Natural killer cell (primary cell): ENCODE measurements at places on chromosomes 5 and 9.
A peak's percentile ranks its signal among the peaks of the same experiment; 100 is the strongest.

DNA sequence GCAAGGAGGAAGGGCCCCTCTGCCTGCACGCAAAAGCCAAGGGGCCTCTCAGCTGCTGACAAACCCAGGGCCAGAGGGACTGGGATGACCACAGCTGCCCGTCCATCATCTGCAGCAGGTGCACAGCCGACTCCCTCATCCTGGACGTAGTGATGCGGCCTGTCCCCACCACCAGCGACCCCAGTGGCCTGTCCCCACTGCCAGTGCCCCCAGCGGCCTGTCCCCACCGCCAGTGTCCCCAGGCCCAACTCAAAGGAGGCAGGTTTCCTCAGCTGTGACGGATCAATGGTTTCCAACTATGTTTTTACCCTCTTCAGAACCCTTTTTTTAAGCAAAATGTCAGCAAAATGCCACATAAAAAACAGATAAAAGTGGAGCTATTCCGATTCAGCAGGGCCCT, 62.5 kb downstream of the VAV2 start:
- DNase-seq: no peak

DNA sequence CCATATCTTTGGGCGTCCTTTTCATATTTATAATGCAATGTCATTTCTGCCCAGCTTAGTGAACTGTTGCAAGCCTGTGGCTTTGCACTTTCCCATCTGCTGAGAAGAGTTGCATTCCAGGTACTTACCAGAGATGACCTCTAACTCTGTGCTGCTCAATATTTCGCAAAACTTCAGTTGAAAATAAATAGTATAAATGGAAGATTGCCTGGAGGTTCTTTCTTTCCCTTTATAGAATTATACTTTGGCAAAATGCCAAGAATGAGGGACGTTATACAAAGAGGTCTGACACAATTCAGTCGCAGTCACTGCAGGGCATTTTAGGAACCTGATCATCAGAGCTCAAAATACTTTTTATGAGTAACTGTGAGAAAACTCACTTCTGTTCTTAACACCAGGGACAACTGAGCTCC, 18.9 kb upstream of the VLDLR start:
- DNase-seq: no peak

DNA sequence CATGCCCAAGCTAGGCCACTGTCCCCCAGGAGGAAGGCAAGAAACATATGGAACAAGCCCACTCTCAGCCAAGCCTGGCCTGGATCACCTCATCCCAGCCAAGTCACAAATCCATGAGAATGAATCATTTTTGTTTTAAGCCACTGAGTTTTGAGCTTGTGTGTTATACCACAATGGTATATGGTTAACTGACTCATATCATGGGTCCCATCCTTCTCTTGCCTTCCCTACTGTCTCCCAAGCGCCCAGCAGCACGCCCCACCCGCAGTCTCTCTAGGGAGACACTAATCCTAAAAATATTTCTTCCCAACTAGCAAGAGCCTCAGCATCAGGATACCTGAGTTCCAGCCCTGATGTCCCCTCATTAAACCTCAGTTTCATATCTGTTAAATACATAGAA, 248.1 kb downstream of the CDK5RAP2 start:
- DNase-seq: no peak

DNA sequence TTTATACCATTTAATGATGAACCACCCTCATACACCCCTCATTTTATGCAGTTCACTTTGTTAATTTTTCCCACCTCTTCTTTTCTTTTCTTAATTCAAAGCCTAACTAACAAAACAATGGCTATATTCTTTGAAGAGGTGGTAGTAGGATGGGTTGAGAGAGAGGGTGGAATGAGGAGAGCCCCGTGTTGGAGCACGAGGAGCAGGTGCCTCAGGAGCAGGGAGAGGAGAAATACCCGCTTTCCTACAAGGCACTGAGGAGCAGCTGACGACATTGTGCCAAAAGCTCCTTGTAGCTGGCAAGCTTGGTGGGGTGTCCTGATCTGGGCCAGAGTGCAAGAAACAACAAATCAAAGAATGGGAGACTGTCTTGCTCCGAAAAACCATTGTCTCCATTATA, 129.6 kb downstream of the HTR4 start:
- no peak for DNase-seq

GRCh38 chr9:89916001-89916597, 311.3 kb downstream of the GADD45G start:
- no peak for DNase-seq

- no peak for DNase-seq
Observed at GRCh38 chr9:7028591-7028990, 270.8 kb downstream of the KDM4C start.

- no peak for DNase-seq
Observed at GRCh38 chr5:134492568-134492967, 32.9 kb upstream of the JADE2 start.

GRCh38 chr9:33718987-33719386, 76.4 kb upstream of the PRSS3 start:
- DNase-seq: no peak

DNA sequence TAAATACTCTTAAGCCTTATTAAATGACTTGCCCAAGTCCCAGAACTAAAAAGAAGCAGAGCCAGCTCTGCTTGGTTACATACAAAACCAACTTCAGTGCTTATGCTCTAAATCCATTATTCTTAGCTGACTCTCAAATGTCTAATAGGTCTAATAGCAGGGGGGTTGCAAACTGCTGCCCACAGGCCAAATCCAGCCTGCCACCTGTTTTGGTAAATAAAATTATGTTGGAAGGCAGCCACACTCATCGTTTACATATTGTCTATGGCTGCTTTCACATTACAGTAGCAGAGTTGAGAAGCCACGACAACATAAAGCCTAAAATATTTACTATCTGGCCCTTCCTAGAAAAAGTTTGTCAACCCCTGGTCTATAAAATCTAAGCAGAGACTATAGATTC, 69.0 kb downstream of the KLHL3 start:
- DNase-seq: no peak

- DNase-seq: no peak
Observed at GRCh38 chr5:151068433-151069197, 12.2 kb downstream of the TNIP1 start.

DNA sequence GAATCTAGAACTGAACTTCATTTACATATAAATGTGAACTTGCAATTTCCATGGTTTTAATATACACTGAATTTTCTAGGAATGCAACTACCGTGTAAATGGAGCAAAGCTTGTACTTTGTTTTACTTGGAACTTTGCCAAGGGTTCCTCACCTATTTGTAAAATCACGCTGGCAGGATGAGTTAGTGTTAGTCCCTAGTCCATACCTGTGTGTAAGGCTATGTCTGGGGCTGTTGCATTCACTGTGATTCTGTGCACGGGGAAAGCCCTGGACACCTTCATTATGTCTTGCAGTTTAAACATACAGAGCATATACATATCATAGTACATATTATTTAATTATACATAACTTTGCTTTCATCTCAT, 119.9 kb downstream of the PAX5 start:
- DNase-seq: no peak

- DNase-seq: no peak
Observed at GRCh38 chr5:9722601-9723180, 92.5 kb upstream of the TAS2R1 start.

DNA sequence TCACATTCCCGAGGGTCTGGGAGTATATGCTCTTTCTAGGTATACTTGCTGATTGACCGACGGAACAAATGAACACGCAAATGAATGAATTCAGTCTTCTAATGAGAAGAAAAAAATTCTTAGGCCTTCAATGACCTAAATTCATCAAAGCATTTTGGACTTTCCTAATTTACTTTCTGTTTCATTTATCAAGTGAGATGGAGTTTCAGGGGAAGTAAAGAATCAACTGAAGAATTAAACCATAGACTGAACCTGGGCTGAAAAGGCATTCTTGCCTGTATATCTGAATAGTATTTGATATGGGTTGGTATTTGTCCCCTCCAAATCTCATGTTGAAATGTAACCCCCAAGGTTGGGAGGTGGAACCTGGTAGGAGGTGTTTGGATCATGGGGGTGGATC, 64.1 kb downstream of the ZFAND5 start:
- DNase-seq: no peak

- no peak for DNase-seq
Observed at GRCh38 chr5:178364326-178364675, 131.7 kb upstream of the PHYKPL start.

DNA sequence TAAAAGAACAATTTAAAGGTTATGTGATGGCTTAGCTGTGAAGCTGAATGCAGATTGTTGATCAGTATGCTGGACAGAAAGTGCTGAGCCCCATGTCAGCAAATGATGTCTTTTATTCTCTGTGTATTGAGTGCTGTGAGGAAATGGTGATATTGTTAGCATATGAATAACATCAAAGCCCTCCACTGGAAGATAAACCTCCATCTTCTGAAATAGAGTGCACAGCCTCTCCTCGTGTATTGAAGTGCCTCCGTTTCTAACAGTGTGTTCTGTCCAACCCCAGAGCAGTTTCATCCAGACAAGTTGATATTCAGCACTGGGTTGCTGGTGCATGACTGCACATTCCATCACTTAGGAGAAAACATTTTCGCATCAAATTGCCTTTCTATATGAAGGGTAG, 242.9 kb downstream of the CSNK1G3 start:
- DNase-seq: no peak

GRCh38 chr9:8750639-8751051, 951.1 kb upstream of the DMAC1 start:
- no peak for DNase-seq

GRCh38 chr5:81631124-81631523, 119.8 kb downstream of the SSBP2 start:
- peak; percentile 17 for DNase-seq

DNA sequence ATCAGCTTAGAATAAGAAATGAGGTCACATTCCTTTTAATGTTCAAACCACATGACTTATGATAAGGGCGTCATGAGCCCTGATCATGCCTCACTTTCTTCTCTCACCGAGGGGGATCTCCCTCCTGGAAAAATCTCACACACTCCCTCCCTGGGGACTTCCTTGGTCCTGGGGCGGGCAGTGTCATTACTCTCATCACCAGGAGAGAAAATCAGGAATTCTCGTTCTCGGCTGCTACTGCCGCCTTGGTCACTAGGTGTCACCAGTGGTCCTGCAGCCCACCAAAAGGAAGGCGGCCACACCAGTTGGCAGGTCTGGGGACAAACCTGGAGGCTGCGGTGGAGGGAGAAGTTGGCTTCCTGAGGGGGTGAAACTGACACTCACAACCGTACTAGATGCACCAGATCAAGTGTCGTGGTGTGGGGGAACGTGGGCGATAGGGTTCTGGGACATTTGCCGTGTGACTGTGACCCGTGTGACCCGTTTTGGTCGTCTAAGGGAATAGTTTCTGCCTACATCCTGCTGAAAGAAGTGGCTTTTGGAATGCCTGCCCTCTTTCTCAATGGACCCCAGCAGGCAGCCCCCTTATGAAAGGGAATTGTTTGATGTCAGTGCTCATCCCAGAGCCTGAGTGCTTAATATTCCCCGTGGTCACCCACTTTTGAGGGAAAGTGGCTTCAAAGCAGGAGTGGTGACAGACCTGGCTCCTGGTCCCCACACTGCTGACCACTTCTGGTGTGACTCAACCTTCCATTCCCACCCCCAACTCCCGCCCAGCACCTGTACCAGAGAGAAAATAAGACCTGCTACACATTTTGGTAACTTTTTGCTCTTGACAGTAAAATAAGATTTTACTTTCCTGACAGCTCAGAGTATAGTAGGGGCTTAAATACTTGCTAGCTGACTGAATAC, 63.2 kb downstream of the ACER2 start:
- DNase-seq: no peak

- DNase-seq: no peak
Observed at GRCh38 chr5:12947379-12947778, 997.1 kb downstream of the DNAH5 start.

GRCh38 chr5:14531668-14532067, 49.9 kb upstream of the OTULINL start:
- DNase-seq: no peak

DNA sequence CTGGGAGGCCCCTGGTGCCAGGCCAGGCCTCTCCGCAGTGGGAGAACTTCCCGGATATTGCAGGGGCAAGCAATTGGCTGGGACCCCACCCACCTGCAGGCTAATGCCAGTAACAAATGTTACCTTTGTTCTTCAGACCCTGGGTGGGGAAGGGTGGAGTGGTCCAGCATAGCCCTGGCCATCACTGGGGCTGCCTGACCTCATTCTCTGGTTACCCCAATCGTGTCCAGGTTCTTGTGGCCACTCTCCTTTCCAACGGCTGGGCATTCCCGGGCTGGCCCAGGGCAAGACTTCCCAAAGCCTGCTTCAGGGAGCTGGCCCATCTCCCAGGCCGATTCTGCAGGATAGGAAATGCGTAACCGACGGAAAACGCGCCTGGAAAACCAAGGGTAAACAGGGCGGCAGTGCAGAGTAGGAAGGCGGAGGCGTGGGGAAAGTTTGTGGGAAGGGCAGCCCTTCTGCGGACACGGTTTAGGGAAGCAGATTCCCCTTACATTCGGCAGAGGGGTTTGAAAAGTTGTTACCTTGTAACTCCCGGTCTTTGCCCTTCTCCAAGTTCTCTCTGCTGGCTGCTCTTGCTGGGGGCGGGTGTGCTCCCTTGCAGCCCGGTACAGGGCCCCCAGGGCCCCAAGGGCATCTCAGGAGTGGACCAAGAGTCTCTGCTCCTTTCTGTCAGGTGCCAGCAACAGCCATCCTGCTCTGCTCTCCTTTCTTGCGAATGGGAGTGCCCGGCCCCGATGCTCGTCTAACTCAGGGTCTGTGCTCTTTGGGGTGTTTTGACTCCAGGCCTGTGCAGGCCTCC, 3.5 kb downstream of the NRARP start:
- DNase-seq: no peak

DNA sequence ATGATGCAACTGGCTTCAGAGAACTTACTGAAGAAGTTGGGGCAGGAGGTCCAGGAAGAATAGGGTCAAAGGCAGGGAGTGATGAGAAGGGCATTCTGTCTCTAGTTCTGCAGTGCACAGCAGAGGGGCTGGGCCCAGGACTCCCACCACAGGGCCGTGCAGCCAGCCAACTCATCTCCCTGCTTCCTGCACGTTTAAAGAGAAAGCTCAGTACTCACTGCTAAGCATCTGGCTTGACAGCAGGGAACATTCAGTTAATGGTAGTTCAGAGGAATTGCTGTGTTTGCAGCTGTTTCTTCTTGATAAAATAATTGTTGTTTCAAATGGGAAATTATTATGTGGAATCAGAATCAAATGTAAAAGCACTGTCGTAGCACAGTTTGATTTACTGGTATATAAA, 25.6 kb upstream of the SCAMP1 start:
- DNase-seq: no peak

DNA sequence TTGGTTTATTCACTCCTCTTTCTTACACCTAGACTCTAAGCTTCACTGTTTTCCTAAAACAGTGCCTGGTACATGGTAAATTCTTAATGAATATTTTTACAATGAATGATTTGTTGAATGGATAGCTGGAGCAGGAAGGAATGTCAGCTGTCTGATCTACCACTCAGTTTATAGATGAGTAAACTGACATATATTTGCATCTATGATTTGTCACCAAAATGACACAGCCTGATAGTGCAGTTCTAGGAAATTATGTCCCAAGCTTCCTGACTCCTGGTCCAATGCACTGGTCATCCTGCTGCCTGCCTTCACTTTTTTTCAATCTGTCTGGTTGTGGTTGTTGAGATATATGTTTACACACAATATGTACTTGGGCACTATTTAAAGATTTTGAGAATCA, 651.7 kb upstream of the WWC1 start:
- DNase-seq: no peak
